ENCODE measurements at places on chromosomes 3 and 15.
A peak's percentile ranks its signal among the peaks of the same experiment; 100 is the strongest.

GRCh38 chr15:40421246-40422157 is 15.9 kb downstream of the IVD start:
- peak; percentile 77 for DNase-seq

DNA sequence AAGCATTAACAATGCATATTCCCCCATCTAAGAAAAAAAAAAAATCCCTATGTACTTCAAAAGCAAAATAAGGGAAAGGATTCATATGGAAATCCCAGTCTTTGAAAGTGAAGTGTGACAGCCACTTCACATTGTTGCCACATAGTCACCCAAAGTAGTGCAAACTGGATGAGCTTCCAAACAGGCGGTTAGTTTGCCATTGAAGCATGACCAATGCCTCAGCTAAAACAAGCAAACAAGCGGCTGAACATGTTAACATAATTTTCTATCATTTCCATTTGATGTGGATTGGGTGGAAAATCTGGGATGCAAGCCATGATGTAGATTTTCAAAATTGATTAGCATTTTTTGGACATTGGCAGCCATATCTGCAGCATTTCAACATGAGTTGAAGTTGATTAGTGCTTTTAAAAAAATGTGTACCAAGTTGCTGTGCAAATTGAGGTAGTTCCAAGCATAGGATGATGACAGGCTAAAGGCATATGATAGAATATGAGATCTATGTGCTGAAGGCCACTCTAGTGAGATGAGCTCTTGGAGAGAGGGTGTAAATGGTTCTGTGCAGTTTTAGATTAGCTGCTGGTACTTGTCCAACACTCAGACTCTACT is 405.2 kb downstream of the NR2F2 start:
- no peak for DNase-seq

GRCh38 chr3:10352146-10352911 is 31.4 kb upstream of the SEC13 start:
- DNase-seq: no peak

DNA sequence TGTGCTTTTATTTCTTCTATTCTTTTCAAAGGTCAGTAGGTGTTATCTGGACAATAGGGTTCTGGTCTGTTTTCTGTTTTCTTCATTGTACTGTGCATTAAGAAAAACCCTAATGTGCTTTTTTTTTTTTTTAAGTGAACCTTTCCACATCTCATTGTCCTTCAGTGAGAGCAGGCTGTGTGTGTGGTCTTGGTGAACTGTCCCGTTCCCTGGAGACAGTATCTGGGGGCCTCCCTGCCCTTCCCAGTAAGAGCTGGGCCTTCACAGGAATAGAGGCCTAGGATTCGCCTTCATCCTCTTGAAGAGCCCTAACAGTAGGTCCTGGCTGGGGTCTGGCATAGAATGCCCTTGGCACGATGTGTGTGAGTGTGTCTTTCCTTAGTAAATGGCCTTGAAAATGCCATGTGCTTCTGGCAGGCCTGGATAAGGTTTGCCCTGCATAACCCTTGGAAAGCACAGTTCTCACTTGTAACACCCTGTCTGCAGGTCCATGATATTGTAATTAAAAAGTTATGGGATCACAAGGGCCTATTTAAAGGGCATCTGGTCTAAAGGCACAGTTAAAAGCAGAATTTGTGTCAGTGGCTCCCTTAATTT is 81.2 kb downstream of the IGF1R start:
- DNase-seq: no peak

GRCh38 chr15:81183439-81183775 is 13.3 kb upstream of the IL16 start:
- DNase-seq: no peak

GRCh38 chr15:71708051-71708429 is 102.3 kb upstream of the NR2E3 start:
- DNase-seq: no peak

DNA sequence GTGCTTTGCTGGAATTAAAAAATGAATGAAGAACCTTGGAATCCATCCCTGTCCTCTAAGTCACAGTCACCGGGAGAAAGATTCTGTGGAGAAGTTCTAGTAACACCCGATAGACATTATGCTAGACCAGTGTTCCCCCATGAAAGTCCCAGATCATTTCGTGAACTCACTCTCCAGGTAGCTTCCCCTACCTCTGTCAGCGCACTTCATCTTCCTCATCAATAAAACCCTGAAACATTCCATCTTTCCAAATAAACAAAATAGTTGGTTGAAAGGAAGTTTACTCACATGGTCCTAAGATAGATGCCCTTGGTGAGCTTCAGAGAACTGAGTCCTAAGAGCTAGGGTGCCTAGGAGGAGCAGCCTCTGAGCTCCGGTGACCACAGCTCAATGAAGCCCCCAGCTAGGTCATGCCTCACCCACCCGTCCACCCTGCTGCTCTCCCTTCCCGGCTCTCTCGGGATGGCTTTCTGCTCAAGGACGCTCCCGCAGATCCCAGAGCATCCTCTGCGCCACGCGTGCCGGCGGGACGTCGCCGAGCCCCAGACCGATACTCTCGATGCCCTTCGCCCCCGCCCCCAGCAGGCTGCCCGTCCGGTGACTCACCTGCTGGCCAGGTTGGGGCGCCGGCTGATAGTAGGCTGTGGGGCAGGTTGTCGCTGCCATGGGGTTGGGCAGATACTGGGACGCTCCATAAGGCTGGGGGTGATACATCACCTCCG is 776 bp downstream of the VGLL3 start:
- DNase-seq: no peak

- no peak for DNase-seq
Observed at GRCh38 chr3:149245738-149246451, 24.3 kb upstream of the CP start.

GRCh38 chr3:95044101-95044500 is 981.2 kb downstream of the NSUN3 start:
- no peak for DNase-seq

DNA sequence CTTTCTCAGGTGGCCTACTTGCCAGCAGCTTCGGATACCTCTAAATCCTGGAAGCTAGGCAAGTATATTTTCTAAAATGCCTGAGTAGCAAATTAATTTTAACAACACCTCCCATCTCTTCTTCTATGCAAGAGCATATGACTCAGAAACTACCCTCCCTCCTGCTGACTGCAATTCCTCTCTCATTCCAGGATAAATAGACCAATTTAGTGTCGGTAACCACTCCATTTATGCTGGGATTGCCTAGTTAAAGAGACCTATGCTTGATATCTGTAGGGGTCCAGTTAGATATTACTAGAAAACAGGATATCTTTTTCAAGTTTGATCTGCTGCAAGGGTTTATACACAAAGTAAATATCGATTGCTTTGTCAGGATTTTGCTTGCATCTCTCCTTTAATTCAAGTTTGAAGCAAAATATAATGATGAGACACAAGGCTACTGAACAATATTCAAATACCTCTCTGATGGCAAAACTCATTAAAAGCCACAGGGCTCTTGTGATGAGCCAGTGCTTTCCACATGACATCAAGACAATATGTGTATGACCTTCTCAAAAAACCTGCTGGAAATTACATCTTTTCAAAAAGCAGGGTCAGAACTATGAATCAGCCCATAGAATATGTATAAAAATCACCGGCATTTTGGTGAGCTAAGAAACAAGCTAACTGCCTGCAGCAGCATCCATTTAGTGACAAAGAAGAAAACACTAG is 491.6 kb upstream of the NECTIN3 start:
- no peak for DNase-seq

DNA sequence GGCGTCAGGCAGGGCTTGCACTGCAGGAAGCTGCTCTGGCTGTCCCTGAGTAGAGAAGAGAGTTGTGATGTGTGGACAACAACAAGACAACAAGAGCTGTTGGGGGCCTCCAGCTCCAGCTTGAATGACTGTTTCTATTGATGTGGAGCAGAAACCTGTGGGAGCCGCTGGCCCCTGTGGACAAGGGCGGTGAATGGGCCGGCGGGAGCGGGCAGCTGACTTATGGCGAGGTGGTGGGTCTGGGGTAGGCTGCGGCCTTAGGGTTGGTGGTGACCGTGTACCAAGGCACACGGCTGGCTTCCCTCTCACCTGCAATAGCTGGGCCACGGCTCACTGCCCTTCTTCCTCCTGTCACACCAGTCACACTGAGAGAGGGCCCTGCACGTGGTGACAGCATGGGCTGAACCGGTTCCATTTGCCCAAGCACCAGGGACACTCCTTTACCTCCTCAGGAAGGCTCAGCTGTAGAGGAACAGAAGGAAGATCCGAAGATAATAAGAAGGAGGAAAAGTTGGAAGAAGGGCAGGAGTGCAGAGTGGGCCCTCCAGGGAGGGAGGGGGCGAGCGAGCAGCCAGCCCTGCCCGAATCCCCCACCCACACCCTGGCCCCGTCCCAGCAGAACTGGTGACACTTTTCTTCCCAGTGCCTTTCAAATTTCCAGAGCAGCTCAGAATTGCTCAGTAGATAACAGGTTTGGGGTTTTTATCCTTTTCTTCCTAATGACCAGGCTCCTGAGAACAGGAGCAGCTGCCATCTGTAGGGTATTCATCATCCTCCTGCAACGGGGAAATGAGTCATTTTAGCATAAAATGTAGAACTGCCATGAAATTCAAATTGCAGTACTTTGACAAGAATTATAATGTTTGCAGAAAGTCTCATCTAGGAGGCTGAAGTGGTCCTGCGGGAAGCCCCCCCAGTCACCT is 136.9 kb downstream of the TJP1 start:
- DNase-seq: no peak

GRCh38 chr3:114929971-114930732 is 216.9 kb downstream of the ZBTB20 start:
- DNase-seq: no peak

GRCh38 chr3:124685481-124685880 is 44.8 kb upstream of the UMPS start:
- no peak for DNase-seq

DNA sequence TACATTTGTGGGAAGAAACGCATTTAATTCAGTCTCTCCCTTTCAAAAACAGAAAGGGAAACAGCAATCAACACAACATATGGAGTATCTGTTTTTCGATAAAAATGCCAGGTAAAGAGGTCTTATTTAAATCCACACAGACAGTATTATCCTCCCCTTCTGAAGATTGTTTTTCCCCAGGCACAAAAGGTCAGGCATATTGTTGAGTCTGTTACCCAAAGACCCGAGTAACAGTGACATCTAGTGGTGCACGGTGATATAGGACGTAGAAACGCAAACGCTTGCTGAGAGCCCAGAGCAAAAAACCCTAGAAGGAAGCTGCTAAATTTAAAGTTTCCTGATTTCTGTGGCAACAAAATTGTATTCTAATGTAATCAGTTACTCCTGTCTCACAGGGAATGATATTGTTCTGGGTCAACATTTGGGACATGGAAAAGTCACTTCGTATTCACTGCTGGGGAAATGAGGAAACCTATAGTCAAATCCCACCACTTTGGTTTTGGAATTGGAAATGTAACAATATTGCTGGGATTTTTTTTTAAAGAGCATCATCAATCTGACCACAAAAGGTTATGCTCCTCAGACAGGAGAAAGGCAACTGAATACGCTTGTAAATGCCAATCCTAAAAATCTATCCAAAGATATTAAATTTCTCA is 312.7 kb upstream of the CCDC54 start:
- peak; percentile 59 for DNase-seq

- no peak for DNase-seq
Observed at GRCh38 chr15:68209272-68209671, 4.1 kb upstream of the CALML4 start.

- no peak for DNase-seq
Observed at GRCh38 chr3:58536501-58537411, at the start of gene ACOX2. Gene ACOX2 (minus strand): TSS chr3:58537190. CDS start chr3:58535106, 2,084 bp downstream.

- DNase-seq: no peak
Observed at GRCh38 chr3:186318135-186318534, 43.9 kb downstream of the DGKG start.

Measured in CD4-positive, alpha-beta T cell treated with Interleukin-4 for 1 hour (primary cell).